ENCODE measurements at places on chromosomes 3 and 15.

- H3K4me1 ChIP-seq, result no peaks in the 10 kb centered on the region
- no peaks in the 10 kb centered on the region for H3K36me3 ChIP-seq
- H3K4me3 ChIP-seq, result no peak overlapping the region
- H3K27ac ChIP-seq, result no peak overlapping the region
- H3K27me3 ChIP-seq, result no peaks in the 10 kb centered on the region
Observed at GRCh38 chr3:106229495-106230278, 360.9 kb upstream of the CBLB start.

GRCh38 chr3:82354228-82354627 lies 592.8 kb upstream of the GBE1 start:
- H3K27me3 ChIP-seq, result no peaks in the 10 kb centered on the region
- H3K4me1 ChIP-seq, result no peaks in the 10 kb centered on the region
- no peak overlapping the region for H3K4me3 ChIP-seq
- H3K27ac ChIP-seq, result no peak overlapping the region

- no peaks in the 10 kb centered on the region for H3K36me3 ChIP-seq
- H3K4me3 ChIP-seq, result no peak overlapping the region
- no peak for DNase-seq
- H3K4me1 ChIP-seq, result no peaks in the 10 kb centered on the region
- H3K27me3 ChIP-seq, result no peaks in the 10 kb centered on the region
Observed at GRCh38 chr3:60980342-60980692, 270.9 kb downstream of the FHIT start.

- peak overlapping the region; percentile 18 for H3K4me3 ChIP-seq
- H3K27ac ChIP-seq, result peak overlapping the region; percentile 91
- no peaks in the 10 kb centered on the region for H3K27me3 ChIP-seq
- peak; percentile 97 for DNase-seq
Observed at GRCh38 chr15:72237029-72237852, 6.3 kb upstream of the PKM start.

GRCh38 chr15:57541271-57541670 lies 50.4 kb upstream of the MYZAP start:
- H3K4me1 ChIP-seq, result no peaks in the 10 kb centered on the region
- DNase-seq, result peak; percentile 65
- no peaks in the 10 kb centered on the region for H3K36me3 ChIP-seq
- H3K27ac ChIP-seq, result no peak overlapping the region
- H3K4me3 ChIP-seq, result no peak overlapping the region

- no peak overlapping the region for H3K4me3 ChIP-seq
- H3K36me3 ChIP-seq, result no peaks in the 10 kb centered on the region
- no peaks in the 10 kb centered on the region for H3K27me3 ChIP-seq
Observed at GRCh38 chr3:84881288-84881687, 77.5 kb upstream of the CADM2 start.

GRCh38 chr3:159668990-159669476 lies 319.6 kb upstream of the IL12A start:
- no peak overlapping the region for H3K4me3 ChIP-seq
- no peaks in the 10 kb centered on the region for H3K27me3 ChIP-seq
- no peak for DNase-seq
- H3K36me3 ChIP-seq, result no peaks in the 10 kb centered on the region
- no peaks in the 10 kb centered on the region for H3K4me1 ChIP-seq

DNA sequence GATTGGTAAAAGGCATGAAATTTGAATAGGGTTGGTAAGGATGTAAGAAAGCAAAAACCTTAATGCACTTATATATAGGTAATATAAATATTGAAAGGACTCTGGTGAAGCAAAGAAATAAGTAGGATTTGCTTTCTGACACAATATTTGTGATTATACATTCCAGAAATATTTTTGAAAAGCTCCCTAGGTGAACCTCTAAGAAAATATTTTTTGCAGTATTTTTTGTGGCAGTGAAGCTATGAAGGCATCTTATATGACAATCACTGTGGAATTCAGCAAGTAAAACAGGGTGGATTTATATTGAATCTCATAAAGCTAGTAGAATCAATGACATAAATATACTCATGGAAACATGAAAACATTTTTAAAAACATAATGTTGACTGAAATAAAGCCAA lies 119.6 kb upstream of the EPHA3 start:
- no peak overlapping the region for H3K4me3 ChIP-seq
- peaks cover 7% of the 10 kb centered on the region for H3K4me1 ChIP-seq
- H3K27ac ChIP-seq, result no peak overlapping the region

DNA sequence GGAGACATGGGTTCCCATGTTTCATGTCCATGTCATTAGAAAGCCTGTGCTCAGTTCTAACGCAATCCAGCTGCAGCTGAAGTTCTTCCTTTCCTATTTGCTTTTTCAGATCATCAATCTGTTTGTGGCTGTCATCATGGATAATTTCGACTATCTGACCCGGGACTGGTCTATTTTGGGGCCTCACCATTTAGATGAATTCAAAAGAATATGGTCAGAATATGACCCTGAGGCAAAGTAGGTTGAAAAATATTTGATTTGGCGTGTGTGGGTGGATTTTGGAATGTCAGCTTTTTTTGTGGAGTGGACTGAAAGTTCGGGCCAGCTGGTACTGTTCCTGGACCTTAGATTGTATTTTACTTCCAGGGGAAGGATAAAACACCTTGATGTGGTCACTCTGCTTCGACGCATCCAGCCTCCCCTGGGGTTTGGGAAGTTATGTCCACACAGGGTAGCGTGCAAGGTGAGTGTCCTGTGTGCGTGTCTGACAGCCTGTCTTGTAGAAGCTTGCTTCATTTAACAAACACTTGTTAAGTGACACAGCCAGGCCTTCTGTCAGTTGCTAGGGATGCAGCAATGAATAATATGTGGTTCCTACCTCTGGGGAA lies 69.6 kb downstream of the CHDH start:
- no peak for DNase-seq
- no peaks in the 10 kb centered on the region for H3K4me1 ChIP-seq
- H3K36me3 ChIP-seq, result no peaks in the 10 kb centered on the region

GRCh38 chr15:92745845-92746271 lies 90.3 kb upstream of the FAM174B start:
- no peaks in the 10 kb centered on the region for H3K27me3 ChIP-seq
- H3K4me3 ChIP-seq, result no peak overlapping the region
- H3K4me1 ChIP-seq, result no peaks in the 10 kb centered on the region
- no peak overlapping the region for H3K27ac ChIP-seq
- H3K36me3 ChIP-seq, result no peaks in the 10 kb centered on the region

DNA sequence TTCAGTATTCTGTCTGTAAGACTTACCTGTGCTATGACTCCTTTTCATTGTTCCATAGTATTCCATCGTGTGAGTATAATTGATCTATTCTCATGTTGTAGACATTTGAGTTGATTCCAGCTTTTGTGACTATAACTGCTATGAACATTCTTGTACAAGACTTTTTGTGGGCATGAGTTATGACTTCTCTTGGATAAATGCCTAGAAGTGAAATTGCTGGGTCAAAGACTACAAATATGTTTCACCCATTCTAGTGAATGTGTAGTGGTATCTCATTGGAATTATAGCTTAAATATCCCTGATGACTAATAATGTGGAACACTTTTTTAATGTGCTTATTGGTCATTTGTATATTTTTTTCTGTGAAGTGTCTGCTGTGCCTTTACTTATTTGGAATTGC lies 27.6 kb upstream of the NPHP3 start:
- H3K4me3 ChIP-seq, result no peak overlapping the region
- H3K27ac ChIP-seq, result no peak overlapping the region
- DNase-seq, result no peak
- peaks cover 3% of the 10 kb centered on the region for H3K27me3 ChIP-seq

DNA sequence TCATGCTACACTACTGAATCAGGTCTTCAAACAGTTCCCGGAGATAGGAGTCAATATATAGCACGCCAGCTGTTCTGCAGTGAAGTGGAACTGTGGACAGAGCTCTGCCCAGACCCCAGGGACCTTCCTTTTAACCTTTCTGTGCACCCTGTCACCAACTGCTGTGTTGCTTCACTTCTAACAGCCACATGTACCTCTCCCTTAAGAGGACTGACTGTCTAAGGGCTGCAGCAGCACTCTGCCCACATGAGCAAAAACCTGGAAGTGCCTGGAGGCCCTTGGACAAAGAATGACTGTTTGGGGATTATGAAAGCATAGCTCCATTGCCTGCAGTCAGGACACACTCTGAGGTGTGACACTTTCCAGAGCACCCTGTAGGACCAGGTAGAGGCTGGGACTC lies 88.3 kb upstream of the CTNNB1 start:
- no peak overlapping the region for H3K4me3 ChIP-seq
- H3K27ac ChIP-seq, result no peak overlapping the region
- no peaks in the 10 kb centered on the region for H3K27me3 ChIP-seq
- DNase-seq, result no peak
- H3K4me1 ChIP-seq, result no peaks in the 10 kb centered on the region
